Right lung (tissue), 10 donors: ENCODE measurements at places on chromosomes 5 and 9.
A peak's percentile ranks its signal among the peaks of the same experiment; 100 is the strongest.

DNA sequence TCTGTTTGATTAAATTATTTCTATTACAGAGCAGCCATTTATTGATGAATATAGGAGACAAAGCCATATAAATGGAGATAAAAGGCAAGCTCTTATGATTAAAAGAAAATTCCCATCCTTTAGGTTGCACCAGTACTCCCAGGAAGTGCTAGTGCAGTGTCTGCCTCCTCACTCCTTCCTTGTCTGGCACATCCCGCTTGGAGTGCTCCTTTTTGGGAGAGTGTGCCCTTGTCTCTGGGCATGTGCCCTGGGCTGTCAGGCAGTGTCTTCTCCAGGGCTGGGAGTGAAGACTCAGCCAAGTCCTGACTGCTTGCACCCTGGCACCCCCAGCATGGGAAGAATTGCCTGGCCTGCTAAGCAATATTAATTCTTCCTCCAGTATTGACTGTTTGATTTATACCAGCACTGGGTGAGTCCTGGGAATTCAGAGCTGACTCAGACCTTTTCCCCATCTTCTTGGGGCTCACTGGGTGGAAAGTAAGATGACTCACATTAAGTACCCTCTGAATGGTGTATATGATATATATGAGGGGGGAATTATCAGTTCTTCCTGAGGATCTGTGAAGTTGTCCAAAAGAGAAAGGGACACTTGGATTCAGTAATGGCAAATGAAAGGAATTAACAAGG, 62.1 kb downstream of the ZSWIM6 start:
- DNase-seq, result no peak

- DNase-seq, result no peak
Observed at GRCh38 chr5:42582723-42583122, 159.5 kb downstream of the GHR start.

GRCh38 chr9:98809311-98810101, 2.0 kb downstream of the GALNT12 start:
- no peak for DNase-seq

- no peak for DNase-seq
Observed at GRCh38 chr9:132369421-132369820, 14.6 kb upstream of the SETX start.

DNA sequence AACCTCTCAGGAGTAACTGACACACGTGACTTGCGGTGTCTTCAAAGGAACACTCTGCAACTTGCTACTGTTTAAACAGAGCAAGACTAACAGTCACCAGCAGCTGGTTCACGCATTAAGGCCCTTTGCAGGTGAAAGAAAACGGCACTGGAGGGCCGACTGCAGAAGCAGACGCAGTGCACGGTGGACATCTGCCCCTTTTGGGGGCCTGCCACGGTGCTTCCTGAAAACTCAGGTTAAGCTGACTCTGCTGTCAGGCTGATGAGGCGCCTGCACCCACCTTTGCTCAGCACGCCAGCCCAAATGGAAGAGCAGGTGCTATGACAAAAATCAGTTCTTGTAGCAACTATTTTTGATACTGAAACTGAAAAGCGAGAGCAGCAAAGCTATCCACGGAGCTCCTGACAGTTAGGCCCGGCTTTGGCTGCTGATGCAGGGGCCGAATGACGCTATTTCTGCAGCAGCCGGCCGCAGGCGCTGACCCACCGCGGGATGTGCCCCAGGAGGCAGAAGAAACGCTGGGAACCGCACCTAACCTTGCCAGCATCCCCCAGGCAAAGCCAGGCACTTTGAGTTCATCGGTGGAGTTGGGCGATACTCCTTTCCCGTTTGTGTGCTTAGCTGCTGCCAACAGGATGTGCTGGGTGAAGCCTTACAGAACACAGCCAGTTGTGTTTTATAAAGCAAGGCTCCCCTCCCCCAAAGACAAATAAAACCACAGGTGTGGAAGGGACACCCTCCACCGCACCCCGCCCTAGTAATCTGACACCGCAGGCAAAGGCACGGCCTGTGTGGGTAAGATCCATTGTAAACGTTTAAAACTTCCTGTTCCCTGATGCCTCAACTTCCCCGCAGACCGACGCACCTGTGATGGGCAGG, 21.1 kb upstream of the TERT start:
- DNase-seq, result peak; percentile 52

DNA sequence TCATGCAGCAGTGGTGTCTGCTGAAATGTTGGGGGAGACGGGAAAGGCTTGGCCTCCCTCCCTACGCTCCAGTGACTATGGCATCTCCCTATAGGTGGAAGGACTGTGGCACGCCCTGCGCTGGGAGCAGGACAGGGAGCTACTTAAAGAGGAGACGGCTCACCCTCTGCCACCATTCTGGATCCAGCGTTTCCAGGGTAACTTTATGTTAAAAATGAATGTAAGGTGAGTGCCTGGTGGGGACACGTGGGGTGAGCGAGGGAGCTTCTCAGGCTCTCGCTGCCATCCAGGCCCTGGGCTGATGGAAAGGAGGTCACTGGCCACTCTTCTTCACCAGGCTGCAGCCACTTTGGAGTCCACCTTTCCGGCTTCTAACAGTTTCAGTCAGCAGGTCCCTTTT, 15.7 kb downstream of the PAEP start:
- no peak for DNase-seq

DNA sequence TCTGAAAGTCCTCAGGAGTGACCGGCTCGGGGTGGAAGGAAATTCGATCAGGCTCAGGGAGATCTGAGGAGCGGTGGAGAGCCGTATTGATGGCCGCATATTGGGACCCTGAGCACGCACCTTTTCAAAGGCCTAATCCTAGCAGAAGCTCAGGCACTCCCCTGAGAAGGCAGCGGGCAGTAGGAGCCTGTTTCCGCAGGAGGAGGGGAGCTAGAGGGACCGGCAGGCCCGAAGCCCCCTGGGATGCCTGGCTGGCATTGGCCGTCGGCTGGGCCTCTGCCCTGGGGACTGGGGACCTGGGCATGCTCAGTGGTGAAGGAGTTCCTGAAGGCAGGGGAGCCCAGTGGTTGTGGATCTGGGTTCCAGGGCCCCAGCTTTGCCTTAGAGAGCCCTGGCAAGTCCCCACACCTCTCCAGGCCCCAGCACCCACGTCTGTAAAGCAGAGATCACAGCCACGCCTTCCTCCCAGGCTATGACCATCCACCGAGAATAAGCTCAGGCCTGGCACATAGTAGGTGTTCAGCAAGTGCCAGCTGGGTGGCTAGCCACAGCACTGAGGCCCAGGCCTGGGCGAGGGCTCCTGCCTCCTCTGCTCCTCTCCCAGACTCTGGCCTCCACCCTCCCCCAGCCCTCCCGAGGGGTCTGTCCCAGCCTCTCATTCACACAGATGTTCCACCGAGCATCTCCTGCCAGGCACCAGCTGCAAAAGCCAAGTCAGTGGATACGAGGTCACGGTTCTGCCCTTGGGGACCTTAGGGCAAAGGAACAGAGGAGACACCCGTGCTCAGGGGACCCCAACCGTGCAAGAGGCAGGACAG, 17.2 kb upstream of the QRFP start:
- DNase-seq, result no peak
